ENCODE measurements at places on chromosomes 1 and 21.

- DNase-seq: no peak
These were observed 183.2 kb downstream of the TRABD2B start for GRCh38 chr1:47813970-47814369.

- DNase-seq: no peak
These were observed 717 bp downstream of the UBIAD1 start for GRCh38 chr1:11273595-11274234.

DNA sequence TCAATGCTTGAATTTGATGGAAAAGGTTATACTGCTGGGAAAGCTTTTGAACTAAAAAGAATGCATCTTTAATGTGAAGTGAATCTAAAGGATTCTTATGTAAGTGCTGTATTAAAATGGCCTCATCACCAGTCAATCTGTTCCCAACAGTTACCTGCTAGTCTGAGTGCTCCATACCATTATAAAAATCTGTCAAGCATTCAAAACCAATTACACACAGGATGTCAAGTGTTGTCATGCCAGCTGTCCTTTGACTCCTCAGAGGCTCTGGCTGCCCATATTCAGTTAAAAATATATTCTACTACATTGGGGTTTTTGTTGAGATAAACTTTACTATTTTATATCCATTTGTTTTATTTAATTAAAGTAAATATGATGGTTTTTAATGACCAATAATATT is 1587.7 kb downstream of the AMY1C start:
- DNase-seq: no peak

DNA sequence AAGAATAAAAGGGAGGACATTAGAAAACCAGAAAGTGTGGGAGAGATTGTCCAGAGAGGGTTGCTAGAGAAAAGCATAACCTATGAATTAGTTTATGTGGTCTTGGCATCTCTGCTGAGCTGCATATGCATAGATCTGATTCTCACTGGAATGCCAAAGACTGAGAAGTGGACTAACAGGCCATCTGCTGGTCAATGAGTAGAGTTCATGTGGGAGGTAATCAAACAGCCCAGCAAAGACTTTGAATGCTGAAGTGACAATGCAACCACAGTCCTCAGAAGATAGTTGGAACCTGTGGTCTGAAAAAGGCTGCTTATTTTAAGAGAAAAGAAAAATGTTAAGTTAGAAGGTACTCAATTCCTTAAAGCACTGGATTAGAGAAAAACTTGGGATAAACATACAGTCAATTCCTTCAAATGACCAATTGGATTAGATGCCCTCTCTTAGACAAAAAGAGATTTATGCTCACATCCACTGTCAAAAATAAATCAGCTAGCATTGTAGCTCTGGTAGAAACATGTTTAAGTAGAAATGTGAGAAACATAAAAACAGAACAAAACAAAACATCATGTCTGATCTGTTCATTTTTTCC is 382.8 kb downstream of the AMY1C start:
- DNase-seq: no peak

DNA sequence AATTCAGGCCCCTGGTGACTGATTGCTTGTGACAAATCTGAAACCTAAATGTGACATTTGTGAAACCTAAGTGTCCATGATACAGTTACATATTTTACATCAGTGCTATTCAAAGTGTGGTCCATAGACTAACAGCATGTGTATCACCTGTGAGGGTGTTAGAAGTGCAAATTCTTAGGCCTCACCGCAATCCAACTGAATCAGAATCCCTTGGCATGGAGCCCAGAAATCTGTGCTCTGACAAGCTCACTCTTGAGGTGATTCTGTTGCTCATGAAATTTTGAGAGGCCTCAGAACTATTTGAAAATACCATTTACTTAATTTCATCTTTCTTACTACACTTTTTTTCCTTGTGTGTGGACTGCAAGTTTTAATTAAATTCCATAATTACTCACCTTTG is 587.9 kb downstream of the ADGRL2 start:
- no peak for DNase-seq

- peak; percentile 73 for DNase-seq
These were observed 30.0 kb downstream of the SLC27A3 start for GRCh38 chr1:153805042-153805745.

DNA sequence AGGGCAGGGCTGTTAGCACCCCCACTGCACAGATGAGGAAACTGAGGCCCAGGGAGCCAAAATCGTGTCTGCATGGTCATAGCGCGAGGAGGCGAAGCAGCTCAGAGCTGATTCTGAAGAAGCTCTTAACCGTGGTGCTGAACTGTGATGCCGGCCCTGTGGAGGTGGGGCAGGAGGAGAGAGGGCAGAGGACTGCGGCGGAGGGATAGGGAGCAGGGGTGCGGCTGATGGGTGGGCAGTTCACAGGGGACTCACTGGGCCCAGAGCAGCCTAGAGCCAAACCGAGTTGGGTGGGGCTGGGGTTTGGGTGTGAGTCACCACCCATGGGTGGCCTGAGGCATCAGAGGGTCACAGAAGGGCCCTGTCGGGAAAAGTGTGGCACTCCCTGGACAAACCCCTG is 74.7 kb downstream of the RAP1GAP start:
- DNase-seq: no peak

- DNase-seq: no peak
These were observed 9.2 kb upstream of the TNFRSF1B start for GRCh38 chr1:12157366-12158231.

- DNase-seq: no peak
These were observed 158.2 kb upstream of the RUNX1 start for GRCh38 chr21:35207322-35207721.

DNA sequence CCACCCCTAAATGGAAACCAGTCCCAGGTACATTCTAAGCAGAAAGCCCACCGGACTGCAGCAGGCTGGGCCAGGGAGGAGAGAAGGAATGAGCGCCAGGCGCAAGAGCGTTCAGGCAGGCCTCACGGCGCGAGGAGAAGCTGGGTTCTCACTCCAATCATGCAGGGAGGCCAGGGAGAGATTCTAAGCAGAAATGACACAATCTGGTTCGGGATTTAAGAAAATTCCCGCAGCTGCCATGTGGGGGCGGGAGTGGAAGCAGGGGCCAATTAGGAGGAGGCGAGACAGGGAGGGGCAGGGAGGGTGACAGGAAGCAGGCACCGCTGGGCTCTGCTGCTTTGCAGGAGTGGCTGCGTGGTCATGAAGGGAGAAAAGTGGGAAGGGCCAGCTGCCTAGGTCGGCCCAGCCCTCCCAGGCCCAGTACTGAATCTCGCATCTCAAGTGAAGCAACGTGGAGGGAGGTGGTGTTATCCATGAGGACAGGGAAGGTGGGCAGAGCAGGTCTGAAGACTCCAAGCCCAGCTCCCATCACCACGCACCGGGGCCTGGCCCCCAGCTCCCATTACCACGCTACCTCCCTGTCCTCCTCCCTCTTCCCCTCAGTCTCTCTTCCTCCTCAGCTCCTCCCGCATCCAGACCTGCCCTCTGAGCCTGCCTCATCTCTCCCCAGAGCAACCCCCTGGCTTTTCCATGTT is 11.8 kb downstream of the NPHP4 start:
- DNase-seq: peak; percentile 62

GRCh38 chr1:151992303-151993083 is 1.2 kb downstream of the S100A10 start:
- peak; percentile 51 for DNase-seq

- DNase-seq: no peak
These were observed 74.1 kb upstream of the PLA2G4A start for GRCh38 chr1:186754542-186755145.

DNA sequence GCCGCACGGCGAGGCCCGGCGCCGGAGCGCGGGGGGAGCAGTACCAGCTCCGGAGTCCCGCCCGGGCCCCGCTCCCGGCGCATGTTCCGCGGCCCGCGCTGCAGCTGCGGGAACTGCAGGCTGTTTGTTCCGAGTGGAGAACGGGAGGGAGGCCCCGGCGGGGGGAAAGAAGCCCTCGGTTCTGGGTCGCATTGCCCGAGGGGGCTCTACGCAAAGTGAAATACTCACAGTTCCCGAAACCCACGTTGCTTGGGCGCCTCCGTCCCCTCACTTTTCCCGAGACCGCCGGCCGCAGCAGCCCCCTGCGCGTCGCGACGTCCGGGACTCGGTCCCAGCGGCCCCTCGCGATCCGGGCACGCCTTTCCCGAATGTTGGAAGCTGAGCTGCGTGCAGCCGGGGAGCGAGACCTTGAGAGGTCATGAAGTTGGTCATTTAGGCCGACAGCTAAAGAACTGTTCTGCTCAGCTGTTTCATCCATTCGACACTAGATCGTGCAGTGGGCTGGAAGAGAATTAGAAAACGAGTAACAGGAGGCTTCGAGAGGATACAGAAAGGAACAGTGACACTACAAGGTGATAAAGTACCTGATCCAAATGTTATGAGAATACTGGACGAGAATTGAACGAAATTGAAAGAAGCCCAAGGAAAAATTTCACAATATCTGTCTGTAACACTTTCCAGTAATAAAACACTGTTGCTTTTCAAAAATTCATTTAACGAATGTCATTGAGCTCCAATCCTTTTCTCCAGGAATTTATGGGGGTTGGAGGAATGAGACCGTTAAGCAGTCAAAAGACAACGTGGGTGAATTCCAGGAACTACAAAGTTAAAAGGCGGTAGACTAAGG is 657 bp upstream of the LIN9 start:
- peak; percentile 17 for DNase-seq

Data from gastrocnemius medialis (tissue), 4 donors.